ENCODE measurements at places on chromosomes 4 and X.

GRCh38 chr4:165383591-165384073 lies 4.8 kb downstream of the CPE start:
- DNase-seq, result no peak

DNA sequence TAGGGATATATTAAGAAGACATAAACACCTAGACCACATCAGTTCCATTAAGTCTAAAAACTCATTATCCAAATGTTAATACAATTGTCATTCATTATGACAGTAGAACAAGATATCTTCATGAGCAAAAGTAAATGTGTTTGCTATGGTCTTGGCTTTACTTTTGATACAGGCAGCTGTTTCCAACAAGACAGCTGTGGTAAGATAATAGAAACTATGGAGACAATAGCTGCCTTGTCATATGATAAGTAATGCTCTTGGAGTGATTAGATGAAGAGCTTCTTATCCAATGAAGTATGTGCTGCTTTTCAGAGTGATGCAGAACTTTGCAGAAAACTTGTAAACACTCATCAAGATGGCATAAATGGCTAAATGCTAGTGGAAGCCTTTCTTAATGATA lies 1066.0 kb downstream of the FSTL5 start:
- no peak for DNase-seq

GRCh38 chr4:128158894-128159293 lies 97.8 kb downstream of the LARP1B start:
- DNase-seq, result no peak

- no peak for DNase-seq
These were observed 430.6 kb downstream of the RPA4 start for GRCh38 chrX:97314345-97314744.

DNA sequence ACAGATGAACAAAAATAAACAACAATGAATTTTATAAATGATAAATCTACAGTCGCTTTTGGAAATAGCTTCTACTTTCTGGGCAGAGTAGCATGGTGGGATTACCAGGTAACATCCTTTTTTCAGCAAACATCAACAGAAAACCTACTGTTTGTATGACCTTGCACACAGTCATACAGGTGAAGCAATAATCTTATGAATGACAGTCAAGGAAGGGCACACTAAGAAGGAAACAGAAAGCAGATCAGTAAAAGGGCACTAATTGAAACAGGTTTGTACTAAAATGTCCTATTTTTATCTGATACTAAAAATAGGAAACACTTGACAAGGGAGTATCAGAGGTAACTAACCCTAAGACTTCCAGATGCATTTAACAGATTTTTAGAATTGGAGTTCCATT lies 108.9 kb downstream of the DLG3 start:
- no peak for DNase-seq

GRCh38 chr4:73251384-73251783 lies 7.2 kb downstream of the ANKRD17 start:
- DNase-seq, result no peak

All from germinal center (tissue), 1 donor.